Left lobe of liver (tissue), 2 donors: ENCODE measurements at places on chromosomes 11 and 22. TPM values are rescaled to one million over a fixed set of nuclear protein-coding genes. Genes with fewer than 3 reads are reported as not detected.

DNA sequence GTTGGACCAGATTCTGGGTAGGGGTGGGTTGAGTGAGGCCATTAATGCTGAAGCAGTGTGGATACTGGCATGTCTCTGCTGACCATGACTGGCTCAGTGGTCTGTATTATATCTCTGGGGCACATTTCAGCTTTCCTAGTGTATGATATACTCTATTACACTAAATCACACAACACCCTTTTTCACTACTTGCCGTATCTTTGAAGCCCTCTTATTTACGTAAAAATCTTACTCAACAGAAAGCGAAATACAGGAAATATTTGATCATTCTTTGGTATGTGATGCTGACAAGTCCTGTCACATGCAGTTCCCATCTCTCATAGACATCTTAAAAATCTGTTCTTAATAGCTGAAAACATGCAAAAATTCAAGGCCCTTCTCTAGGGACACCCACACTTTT is 40.3 kb downstream of the OR5B17 start:
- DNase-seq = no peak

- DNase-seq = no peak
Observed at GRCh38 chr11:22340235-22340634, 2.1 kb downstream of the SLC17A6 start.

DNA sequence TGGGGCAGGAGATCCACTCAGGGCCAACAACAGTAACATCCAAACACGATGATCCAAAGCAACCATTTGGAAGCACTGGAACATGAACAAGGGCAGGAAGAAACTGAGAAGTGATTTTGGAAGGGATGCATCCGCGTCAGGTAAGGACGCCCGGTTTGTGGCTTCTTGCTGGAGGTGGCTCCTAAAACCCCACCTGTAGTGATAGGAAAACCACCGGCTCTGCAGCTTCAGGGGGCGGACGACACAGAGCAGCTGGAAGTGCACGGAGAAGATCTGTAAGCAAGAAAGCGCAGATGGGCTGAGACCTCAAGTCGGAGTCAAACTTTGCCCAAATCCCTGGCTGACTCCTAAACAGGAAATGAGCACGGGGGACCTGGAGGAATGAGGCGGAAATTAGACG is 1066.1 kb downstream of the BRD1 start:
- DNase-seq = no peak

The A4GALT gene
- 1.0 TPM for total RNA-seq

GRCh38 chr11:116357784-116358544 is 414.8 kb downstream of the BUD13 start:
- DNase-seq = no peak

GRCh38 chr11:46639197-46639839 is 22.0 kb downstream of the ATG13 start:
- DNase-seq = no peak
